ENCODE measurements at places on chromosomes 7 and 10.

DNA sequence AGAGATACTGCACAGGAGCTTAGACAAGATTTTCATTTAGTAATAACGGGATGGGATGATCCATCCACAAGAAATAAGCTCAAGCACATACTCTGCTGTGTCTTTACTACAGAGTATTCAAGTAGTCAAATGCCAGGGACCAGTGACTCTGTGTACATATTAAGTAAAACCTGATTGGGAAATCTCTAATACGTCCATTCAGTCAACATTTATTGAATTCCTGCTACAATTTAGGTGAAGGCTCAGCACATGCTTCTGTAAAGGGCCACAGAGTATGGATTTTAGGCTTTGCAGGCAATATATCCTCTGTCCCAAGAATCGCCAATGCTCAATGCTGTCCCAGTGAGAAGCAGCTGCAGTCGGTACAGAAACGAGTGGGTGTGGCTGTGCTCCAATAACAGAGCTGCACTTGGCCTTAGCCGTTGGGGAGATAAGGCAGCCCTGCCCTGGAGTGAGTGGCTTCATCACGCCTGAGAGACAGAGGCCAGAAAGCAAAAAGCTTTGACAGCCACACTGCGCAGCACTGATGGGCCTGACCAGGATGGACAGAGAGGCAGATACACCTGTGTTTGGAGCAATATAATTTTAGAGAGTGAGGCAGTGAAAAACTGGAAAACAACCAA is 186.8 kb downstream of the PARD3 start:
- peak; percentile 10 for DNase-seq

GRCh38 chr10:130425169-130425568 is 289.0 kb downstream of the GLRX3 start:
- DNase-seq = no peak

GRCh38 chr7:100489824-100490223 is 6.1 kb downstream of the NYAP1 start:
- DNase-seq = peak; percentile 99

DNA sequence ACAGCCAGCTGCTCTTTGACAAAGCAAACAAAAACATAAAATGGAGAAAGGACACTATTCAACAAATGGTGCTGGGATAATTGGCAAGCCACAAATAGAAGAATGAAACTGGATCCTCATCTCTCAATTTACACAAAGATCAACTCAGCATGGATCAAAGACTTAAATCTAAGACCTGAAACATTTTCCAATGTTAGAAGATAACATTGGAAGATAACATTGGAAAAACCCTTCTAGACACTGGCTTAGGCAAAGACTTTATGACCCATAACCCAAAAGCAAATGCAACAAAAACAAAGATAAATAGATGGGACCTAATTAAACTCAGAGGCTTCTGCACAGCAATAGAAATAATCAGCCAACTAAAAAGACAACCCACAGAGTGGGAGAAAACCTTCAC is 425.7 kb upstream of the SEMA3D start:
- no peak for DNase-seq
